ENCODE measurements at places on chromosomes 13 and 19.

GRCh38 chr19:39080431-39080830 lies 3.7 kb upstream of the ACP7 start:
- no peak for DNase-seq

DNA sequence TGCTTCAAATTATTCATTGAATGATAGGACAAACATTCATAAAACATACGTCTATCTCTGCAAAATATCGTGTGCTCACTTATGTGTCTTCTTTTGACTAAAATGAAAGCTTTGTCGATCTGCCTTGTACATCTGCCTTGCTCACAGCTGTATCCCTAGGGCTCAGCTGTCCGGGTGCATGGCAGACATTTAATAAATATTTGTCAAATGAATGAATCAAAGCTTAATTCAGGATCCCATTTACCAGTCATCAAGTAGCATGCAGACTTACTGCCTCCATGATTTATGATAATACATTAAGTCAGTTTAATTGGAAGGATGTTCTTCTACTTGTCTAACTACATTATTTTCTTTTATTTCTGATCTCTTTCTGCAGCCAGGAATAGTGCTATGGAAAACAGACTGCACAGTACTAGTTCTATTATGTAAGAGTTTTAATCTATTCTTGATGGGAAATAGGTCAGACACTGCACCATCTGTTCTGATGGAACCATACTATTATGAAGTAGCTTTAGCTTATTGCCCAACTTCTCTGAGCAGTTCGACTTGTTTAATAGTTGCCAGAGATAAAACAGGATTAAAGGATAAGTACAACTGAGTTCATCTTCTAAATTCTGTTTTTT lies 13.2 kb downstream of the SLC46A3 start:
- no peak for DNase-seq

DNA sequence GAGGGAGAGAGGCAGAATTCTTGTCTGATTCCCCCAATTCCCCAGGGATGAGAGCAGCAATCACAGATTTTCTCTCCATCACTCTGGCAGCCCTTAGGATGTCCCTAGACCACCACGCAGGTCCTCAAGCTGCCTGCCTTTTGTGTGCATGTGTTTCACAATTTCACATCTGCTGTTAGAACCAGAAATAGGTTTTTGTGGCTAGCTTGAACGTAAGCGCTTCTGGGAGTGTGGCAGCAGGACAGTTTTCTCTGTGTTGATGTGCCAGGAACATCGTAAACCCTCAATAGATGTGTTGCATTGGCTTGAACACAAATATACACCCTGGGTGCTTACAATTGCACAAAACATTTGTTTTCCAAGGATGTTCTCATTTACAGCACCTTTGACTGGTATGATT lies 78.8 kb upstream of the TMTC4 start:
- DNase-seq, result no peak

DNA sequence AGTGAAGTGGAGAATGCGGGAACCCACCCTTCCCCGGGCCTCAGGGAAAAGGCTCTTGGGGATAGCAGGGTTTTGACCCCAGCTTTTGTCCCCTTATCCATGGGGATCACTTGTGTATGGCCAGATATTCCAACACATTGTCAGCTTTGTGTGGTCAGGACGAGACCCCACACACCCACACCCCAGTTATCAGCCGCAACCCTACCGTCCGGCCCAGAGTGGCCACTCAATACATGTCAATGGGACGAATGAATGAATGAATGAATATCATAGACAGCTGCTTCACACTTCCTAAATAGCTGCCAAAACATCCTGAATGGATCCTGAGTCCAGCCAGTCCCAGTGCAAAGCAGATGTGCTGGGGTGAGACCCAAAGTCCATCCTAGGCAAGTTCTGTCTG lies 64.6 kb downstream of the TSHZ3 start:
- DNase-seq, result no peak

- no peak for DNase-seq
Observed at GRCh38 chr13:36891752-36892151, 28.3 kb downstream of the SMAD9 start.

GRCh38 chr19:54653181-54653809 lies 9.5 kb upstream of the LILRB4 start:
- DNase-seq, result peak; percentile 30

- DNase-seq, result peak; percentile 66
Observed at GRCh38 chr19:51771376-51772130, 10.6 kb downstream of the FPR2 start.

- no peak for DNase-seq
Observed at GRCh38 chr13:99301913-99302636, 5.1 kb downstream of the GPR183 start.

- no peak for DNase-seq
Observed at GRCh38 chr19:33715462-33715861, 81.2 kb upstream of the KCTD15 start.

DNA sequence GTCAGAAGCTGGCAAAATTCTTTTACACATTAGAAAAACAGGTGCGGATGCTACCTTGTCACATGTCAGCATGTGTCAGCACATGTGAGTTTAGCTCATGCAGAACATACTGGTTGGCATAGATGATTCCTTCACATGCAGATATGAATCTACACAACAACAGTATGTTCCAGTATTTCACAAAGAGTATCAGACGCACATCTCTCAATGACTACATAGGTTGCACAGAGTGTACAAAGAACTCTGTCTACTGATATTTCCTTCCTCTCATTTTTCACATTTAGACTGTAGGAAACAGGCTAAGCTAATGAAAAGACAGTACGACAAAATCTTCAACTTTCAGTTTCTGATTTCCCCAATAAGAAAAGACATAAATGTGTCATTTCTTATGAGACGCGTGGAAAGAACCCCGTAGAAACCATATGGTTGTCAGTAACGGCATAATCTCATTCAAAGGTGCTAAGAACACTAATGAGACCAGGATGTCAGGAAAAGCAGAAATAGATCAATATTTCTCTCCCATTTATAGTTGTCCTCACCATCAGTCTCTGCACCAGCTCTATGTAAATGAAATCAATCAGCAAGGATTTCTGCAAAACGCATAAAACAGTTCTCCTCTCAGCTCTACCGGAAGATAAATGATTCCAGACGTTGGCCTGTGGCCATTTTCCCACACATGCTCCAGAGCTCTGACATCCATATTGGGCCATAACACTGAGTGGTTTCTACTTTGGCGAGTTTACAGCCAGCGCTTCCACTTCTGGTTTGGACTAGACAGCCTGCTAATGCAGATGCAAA lies 81.2 kb downstream of the STARD13 start:
- no peak for DNase-seq

- DNase-seq, result no peak
Observed at GRCh38 chr13:27549406-27549981, 70.8 kb downstream of the LNX2 start.

GRCh38 chr19:43682824-43683661 lies 13.1 kb upstream of the PLAUR start:
- no peak for DNase-seq

DNA sequence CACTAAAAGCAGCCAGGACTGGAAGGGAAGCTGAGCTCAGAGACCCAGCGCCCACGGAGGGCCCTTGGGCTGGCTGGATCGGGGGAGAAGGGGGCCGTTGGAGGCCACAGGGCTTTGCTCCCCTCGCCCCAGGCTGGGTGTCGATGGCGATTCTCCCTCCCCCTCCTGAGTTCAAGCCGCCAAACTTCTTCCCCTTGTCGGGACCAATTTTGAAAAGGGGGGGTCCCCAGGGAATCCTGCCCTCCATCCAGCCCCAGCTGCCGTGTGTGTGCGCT lies 61.2 kb downstream of the COLGALT1 start:
- no peak for DNase-seq

GRCh38 chr13:29844441-29844840 lies 6.0 kb downstream of the UBL3 start:
- DNase-seq, result no peak

GRCh38 chr19:1474011-1474764 lies 4.8 kb downstream of the C19orf25 start:
- no peak for DNase-seq

- peak; percentile 75 for DNase-seq
Observed at GRCh38 chr19:50415661-50416033, 3.1 kb upstream of the SPIB start.

DNA sequence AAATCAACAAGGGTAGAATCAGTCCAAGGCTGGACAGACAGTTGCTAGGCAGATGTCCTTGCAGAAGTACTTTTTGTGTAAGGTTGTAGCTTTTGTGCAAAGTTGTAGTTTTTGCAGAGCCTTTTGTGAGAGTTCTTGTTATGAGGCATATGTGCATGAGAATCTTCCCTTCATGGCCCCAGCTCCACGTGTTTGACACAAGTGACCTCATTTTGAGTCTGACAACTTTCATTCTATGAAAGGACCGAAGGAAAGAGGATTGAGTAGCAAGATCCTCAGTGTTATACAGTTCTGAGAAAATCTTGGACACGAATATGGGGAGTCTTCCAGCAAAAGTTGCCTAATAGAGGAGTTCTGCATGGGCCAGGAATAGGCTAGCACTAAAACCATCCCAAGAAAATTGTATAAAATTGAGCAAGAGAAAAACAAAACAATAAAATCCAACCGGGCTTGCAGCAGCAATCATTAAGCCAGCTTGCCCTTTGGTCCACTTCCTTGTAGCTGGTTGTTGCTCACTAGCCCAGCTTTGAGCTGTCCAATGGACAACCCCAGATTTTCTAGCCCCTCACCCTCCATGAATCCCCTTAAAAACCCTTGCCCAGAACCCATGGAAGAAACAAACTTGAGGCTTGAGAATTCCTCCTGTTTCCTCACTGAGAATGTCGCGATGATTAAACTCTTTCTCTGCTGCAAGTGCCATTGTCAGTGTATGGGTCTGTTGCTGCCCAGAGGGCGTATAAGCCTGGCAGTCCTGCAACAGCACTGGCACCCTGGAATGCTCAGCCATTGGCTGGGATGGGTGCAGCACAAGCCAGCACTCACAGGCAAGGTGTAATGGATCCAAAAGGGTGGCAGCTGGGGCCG lies 6.5 kb downstream of the EPSTI1 start:
- no peak for DNase-seq

DNA sequence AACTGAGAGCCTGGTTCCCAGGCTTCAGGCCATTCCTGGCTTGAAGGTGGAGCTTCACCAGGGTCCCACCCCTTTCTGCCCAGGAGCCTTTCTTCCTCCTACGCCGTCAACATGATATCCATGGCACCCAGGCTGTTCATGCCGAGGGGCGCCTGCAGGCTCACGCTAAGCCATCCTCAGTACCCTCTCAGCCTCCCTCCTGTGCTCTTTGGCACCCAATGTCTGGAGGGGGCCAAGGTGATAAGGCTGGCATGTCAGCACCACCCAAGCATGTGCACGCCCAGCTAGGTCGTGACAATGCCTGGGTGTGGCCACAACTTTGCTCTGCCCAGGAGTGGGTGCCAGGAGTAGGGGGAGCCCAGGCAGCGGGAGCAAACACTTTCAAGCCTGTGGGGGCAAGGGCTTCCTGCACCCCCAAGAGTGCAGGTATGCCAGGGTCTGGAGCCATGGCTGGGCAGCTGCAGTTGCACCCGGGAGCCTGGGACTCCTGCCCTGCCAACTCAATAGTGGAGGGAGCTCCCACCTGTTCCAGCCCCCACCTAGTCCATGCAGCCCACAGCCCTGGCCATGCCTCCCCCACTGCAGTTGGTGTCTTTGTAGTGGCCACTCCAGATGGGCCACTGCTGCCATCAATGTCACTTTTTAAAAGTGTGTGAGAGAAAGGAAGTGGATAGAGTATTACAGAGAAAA lies 219.9 kb downstream of the MAB21L1 start:
- DNase-seq, result no peak

- DNase-seq, result no peak
Observed at GRCh38 chr13:65236841-65237418, 1993.2 kb downstream of the PCDH9 start.

DNA sequence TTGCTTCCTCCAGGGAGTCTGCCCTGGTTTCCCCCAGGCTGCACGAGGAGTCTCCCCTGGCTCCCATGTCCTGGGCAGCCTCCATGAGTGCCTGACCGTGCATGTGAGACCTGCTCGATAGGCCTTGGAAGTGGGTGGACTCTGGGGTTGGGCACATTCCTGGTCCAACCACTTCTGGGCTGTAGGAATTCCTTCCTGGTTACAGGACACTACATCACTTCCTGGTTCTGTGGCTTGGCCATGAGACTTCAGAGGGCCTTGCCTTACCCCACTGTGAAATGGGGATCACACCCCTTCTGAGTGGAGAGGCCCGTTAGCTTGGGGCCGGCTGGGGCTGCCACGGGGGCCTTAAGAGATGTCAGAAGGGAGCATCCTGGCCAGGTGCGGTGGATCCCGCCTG lies 4.0 kb upstream of the ZNF628 start:
- DNase-seq, result no peak

- no peak for DNase-seq
Observed at GRCh38 chr19:7715671-7716070, 13.7 kb upstream of the FCER2 start.

GRCh38 chr13:24080134-24080533 lies 80.4 kb upstream of the SPATA13 start:
- DNase-seq, result no peak

DNA sequence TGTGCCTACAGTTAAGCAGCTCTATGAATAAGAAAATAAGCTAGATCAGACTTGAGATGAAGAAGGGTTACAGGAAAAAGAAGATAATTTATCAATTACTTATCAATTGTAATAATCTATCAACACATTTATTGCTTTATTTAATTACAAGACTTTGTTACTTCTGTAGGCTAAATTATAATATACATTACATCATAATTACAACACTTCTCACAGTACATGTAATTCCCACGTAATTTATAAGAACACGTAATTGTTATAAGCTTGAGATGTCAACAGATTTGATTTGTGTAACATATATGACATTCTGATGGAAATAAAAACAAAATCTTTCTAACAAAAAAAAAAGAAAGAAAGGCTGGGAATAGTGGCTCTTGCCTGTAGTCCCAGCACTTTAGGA lies 36.8 kb downstream of the NEK5 start:
- no peak for DNase-seq

DNA sequence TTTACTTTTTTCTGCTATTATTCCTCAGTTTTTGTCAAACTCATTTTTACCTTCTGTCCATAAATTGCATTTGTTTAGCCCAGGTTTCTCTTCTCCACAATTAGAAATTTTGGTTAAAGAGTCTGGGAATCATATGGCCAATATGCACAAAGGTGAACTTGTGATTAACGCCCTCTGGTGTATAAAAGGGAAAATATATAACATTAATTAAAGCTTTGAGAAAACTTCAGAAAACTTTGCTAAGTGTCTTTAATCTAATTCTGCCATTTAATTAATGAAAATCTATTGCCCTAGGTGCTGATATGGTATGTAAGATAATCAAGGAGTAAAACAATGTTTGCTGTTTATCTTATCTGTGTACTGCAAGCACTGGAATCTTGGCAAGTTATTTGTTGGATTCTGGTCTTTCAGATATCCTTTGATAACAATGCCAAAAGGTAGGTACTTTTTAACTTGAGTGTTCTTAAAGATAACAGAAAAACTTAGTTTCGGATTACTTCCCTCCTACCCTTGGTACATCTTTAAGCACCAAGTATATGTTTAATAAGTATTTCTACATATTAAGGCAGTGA lies 402.6 kb downstream of the SUCLA2 start:
- peak; percentile 5 for DNase-seq

GRCh38 chr13:75390229-75390628 lies 91.7 kb downstream of the TBC1D4 start:
- DNase-seq, result no peak

- no peak for DNase-seq
Observed at GRCh38 chr13:29489650-29490560, 105.6 kb downstream of the SLC7A1 start.

GRCh38 chr19:21023901-21024300 lies 3.4 kb downstream of the ZNF430 start:
- no peak for DNase-seq

- DNase-seq, result no peak
Observed at GRCh38 chr19:55392820-55393761, 7.4 kb downstream of the RPL28 start.

- no peak for DNase-seq
Observed at GRCh38 chr19:44690131-44690440, 8.9 kb upstream of the CEACAM16 start.
